ENCODE measurements at places on chromosomes 16 and 17.

DNA sequence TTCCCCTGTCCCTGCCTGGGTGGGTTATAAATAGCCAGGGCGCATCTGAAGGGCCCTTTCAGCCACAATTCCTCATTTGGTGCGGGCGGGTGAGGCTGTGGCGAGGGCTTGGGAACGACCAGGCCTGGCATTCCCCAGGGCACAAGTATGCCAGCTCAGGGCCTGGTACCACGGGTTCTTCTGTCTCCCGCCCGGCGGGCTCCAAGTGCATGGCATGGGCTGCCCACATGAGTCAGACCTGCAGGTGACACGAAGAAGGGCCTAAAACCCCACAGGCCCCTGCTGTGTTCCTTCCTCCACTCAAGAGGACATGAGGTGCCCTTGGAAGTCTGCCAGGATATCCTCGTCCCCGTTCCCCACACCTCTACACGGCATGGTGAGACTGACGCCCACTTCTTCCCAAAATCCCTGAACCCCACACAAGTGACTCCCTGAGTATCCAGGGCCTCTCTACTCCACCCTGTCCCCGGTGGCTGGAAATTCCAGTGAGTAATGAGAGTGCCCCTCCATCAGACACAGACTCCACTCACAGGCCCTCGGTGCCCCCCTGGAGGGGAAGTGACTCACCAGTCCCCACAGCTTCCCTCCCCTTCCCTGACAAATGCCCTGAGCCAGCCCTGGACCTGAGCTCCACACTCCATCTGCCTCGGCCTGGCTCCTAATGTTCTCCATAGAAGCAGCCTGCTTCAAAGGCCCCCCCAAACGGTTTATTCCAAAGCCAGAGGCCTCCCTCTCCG is 68.8 kb downstream of the ABR start:
- H3K36me3 ChIP-seq = peaks cover 11% of the 10 kb centered on the region
- no peaks in the 10 kb centered on the region for H3K27me3 ChIP-seq
- peak overlapping the region; percentile 90 for H3K27ac ChIP-seq
- H3K4me3 ChIP-seq = peak overlapping the region; percentile 36
- DNase-seq = peak; percentile 98

- no peak overlapping the region for H3K4me3 ChIP-seq
- no peak for DNase-seq
- H3K27me3 ChIP-seq = no peaks in the 10 kb centered on the region
- H3K36me3 ChIP-seq = no peaks in the 10 kb centered on the region
Observed at GRCh38 chr16:79360267-79360666, 240.3 kb downstream of the MAF start.

DNA sequence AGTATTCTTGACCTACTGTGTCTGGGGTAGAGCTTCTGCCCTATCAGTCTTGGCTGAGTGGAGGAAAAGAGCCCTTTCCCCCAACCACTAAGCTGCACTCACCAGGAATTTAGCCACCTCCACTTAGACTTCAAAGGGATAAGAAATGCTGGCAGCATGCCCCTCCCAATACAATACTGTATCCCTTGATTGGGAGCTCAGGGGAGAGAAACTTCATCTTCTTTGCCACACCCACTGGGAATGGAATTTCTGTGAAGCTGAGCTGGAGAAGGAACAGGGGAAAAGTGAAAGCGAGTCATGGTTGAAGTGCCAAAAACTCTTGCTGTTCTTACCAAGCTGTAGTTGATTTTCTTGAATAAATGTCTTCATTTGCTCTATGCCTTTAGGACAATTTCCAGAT is 68.8 kb downstream of the CEP112 start:
- no peak overlapping the region for H3K27ac ChIP-seq
- peaks cover 8% of the 10 kb centered on the region for H3K36me3 ChIP-seq
- no peaks in the 10 kb centered on the region for H3K4me1 ChIP-seq
- H3K4me3 ChIP-seq = no peak overlapping the region
- DNase-seq = peak; percentile 7

DNA sequence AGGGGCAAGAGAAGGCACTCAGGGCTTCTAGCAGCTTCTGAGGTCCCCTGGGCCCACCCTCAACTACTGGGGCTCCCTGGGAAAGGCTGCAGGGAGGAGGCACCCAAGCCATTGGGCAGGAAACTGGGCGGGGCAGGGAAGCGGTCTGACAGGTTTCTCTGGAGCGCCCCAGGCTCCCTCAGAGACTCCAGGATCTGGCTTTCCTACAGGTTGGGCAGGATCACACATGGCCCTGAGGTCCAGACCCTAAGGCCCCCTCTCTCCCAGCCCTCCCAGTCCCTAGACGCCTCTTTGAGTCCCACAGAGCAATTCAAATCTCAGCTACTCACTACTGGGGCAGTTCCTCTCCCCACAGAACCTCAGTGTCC is 14.3 kb downstream of the JUP start:
- no peak for DNase-seq
- H3K4me3 ChIP-seq = no peak overlapping the region
- H3K36me3 ChIP-seq = no peaks in the 10 kb centered on the region
- peaks cover 60% of the 10 kb centered on the region for H3K4me1 ChIP-seq
